ENCODE measurements at places on chromosomes 2 and 18. TPM values are rescaled to one million over a fixed set of nuclear protein-coding genes. Genes with fewer than 3 reads are reported as not detected.

DNA sequence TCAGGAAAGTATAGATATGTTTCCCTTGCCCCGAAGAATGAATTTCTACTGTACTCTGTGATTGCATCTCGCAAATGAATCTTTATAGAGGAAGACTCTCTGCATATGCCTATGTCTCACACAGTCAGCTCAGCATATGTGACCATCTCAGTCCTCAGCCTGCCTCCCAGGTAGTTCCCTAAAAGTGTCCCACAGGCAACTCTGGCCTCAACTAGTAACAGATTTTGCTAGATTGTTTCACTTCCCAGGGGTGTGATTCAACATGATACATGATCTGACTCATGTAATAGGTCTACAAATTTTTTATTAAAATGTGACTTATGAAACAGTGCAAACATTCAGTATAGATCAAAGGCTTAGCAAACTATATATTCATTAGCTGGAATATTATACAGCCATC is 296.6 kb upstream of the CRIM1 start:
- DNase-seq = no peak

MTLN gene
- total RNA-seq = 107 TPM

- DNase-seq = peak; percentile 88
Observed at GRCh38 chr2:196242131-196242620, 70.8 kb upstream of the STK17B start.

- peak; percentile 19 for DNase-seq
Observed at GRCh38 chr18:45121146-45121545, 440.5 kb downstream of the SETBP1 start.

MC4R gene
- total RNA-seq = not detected

GREB1L gene
- total RNA-seq = 15.2 TPM

DNA sequence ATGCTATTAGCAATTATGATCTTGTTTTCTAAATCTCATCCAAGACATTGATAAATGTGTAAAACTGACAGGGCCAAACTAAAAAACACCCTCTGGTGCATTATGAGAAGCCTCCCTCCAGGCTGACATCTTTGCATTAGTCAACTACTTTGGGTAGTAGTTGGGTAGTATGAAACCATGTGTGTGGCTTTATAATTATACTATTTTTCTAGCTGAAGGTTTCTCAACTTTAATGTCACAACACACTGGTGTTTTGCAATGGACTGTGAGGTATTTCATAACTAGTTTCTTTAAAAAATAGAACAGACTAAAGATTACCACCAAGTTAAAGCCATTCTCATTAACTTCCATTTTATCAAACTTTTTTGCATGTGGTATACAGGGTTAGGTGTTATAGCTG is 73.1 kb upstream of the RBMS1 start:
- DNase-seq = peak; percentile 60

GRCh38 chr2:5365871-5366461 is 326.2 kb upstream of the SOX11 start:
- DNase-seq = no peak

DNA sequence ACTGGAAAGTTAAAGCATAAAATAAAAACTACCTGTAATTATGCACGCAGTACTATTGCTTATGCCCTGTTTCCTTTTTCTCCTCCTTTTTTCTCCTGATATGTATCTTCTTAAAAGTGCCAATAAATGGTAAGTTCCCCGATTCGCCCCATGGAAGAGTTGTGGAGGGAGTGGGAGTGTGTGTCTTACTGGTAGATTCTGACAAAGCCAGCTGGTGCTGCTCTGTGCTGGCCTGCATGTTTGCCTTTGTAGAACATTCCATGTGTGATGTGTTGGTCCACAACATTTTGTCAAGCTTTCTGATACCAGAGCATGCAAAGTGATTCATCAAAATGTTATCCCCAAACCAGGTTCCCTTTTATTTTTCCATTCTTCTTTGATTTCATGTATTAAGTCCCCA is 356.9 kb upstream of the RAB12 start:
- no peak for DNase-seq

ITGB6 gene
- 11.6 TPM for total RNA-seq

DNA sequence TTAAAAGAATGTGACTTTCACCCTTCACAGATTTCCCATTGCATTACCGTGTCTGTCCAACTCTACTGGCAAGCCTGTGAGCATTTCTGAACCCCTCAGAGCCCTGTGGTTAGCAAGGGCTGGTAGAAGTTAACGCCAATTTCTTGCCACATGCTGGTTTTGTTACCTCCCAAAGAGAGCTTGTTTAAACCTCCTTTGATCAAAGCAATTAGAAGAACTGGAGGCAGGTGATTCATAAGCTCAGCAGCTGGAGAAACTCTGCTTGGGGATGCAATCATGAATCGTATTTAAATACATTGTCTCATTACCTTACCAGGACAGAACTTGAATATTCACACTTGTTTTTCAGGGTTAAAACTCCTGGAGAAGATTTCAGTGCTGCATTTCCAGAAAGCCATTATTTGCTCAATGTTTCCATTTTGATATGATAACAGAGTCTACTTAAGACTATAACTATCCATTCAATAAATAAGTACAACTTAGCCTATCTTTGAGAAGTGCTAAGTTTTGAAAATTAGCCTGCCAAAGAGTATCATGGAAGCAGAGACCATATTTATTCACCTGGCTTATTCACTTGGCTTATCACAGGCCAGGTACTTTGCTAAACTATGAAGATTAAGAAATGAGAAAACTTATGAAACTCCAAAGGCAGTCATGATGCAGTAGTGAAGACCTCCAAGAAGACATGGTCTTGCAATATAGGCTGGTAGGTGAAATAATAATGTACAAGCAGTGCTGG is 292.8 kb downstream of the INSIG2 start:
- no peak for DNase-seq

GRCh38 chr18:58525517-58525916 is 103.4 kb downstream of the ALPK2 start:
- DNase-seq = peak; percentile 83

GRCh38 chr18:43650426-43650825 is 373.1 kb upstream of the SYT4 start:
- DNase-seq = no peak

DNA sequence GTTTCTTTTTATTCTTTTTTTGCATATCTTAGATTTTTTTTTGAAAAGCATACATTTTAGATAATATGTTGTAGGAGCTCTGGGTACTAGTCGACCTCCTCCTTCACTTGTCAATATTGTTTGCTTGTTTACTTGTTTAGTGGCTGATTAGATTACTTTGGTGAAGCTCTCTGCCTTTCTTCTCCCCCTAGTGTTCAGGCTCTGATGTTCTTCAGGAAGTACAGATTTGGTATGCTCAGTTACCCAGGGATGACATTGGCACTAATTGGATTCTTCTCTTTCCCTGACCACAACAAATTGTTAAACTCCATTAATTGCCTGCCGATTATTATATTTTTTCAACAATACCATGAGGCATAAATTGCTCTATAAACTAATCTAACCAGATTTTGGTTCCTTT is 491.2 kb downstream of the SUCLG1 start:
- no peak for DNase-seq

RND3 gene
- total RNA-seq = 96.0 TPM

- DNase-seq = peak; percentile 98
Observed at GRCh38 chr18:2515908-2516625, 55.2 kb downstream of the METTL4 start.

- no peak for DNase-seq
Observed at GRCh38 chr2:240917684-240918257, 11.6 kb downstream of the CROCC2 start.

GRCh38 chr2:198371921-198372543 is 567.6 kb downstream of the PLCL1 start:
- peak; percentile 77 for DNase-seq

TEX44 gene
- total RNA-seq = not detected

GRCh38 chr18:61765097-61765496 is 127.7 kb downstream of the RNF152 start:
- peak; percentile 34 for DNase-seq

AQP4 gene
- total RNA-seq = not detected

UGT1A5 gene
- total RNA-seq = not detected

DNA sequence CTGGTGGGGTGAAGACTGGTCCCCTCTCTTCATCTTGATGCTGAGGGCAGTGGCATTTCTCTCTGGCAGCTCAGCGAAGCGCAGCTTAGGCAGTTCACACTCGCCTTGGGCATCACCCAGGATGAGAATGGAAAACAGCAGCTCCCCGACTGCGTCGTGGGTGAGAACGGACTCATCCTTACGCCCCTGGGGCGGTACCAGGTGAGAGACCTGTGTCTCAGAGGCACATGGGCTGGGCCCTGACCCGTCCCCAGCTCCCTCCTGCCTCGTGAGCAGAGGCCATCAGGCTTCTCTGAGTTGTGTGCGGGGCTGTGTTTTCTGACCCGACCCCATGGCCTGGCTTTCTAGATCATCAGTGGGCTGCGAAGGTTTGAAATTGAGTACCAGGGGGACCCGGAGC is 8.2 kb upstream of the CCDC74A start:
- DNase-seq = no peak

- DNase-seq = no peak
Observed at GRCh38 chr18:79645291-79645983, 34.2 kb upstream of the CTDP1 start.

GRCh38 chr18:59675346-59675745 is 21.9 kb downstream of the CCBE1 start:
- DNase-seq = no peak

DNA sequence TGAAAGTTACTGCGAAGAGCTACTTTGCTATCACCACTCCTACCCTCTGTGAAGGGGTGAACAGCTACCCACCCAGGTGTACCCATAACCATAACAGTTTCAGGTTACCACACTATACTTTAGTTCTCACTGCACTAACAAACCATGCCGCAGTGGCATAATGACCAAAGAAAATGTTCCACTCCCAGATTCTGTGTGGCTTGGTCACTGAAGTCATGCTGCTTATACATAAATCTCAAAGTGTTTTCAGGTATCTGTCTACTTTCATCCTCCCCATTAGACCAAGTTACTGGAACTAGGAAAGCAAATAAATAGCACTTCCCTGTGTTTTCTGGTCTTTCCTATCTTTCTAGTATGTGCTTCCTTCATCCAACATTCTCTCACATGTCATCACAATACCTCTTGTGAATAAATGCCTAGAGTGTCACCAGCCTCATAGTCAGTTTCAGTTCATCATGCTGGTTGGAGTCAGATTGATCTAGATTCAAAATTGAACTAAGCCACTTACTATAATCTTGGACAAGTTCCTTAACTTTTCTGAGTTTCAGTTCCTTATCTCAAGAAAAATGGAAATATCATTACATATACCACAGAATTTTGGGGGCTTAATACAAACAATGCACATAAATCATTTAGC is 293.6 kb downstream of the FSIP2 start:
- no peak for DNase-seq

GATA6 gene
- not detected for total RNA-seq

- no peak for DNase-seq
Observed at GRCh38 chr18:26293982-26294381, 67.7 kb downstream of the TAF4B start.
